ENCODE measurements at places on chromosomes 3 and 15. TPM values are rescaled to one million over a fixed set of nuclear protein-coding genes. Genes with fewer than 3 reads are reported as not detected.

KCNMB2 gene
- total RNA-seq: not detected

DNASE1L3 gene
- 1.3 TPM for total RNA-seq

CHRNB4 gene
- not detected for total RNA-seq

PFN2 gene
- total RNA-seq: 10.8 TPM

CPB1 gene
- not detected for total RNA-seq

MYO5C gene
- 4.5 TPM for total RNA-seq

TFRC gene
- total RNA-seq: 126 TPM

POPDC2 gene
- total RNA-seq: 0.10 TPM

FGD5 gene
- total RNA-seq: 49.4 TPM

CTXN2 gene
- not detected for total RNA-seq

CFAP92 gene
- total RNA-seq: 0.27 TPM

GOLGA8J gene
- not detected for total RNA-seq

CYP19A1 gene
- total RNA-seq: not detected

INKA1 gene
- 12.7 TPM for total RNA-seq

CHAC1 gene
- 5.5 TPM for total RNA-seq

PCBP4 gene
- 56.2 TPM for total RNA-seq

XCR1 gene
- total RNA-seq: not detected

TMEM207 gene
- not detected for total RNA-seq

CLDN1 gene
- 11.3 TPM for total RNA-seq

OTOL1 gene
- not detected for total RNA-seq

TNNC1 gene
- not detected for total RNA-seq

P2RY12 gene
- not detected for total RNA-seq

DUOXA1 gene
- not detected for total RNA-seq
